ENCODE measurements at places on chromosomes 3 and 15.

DNA sequence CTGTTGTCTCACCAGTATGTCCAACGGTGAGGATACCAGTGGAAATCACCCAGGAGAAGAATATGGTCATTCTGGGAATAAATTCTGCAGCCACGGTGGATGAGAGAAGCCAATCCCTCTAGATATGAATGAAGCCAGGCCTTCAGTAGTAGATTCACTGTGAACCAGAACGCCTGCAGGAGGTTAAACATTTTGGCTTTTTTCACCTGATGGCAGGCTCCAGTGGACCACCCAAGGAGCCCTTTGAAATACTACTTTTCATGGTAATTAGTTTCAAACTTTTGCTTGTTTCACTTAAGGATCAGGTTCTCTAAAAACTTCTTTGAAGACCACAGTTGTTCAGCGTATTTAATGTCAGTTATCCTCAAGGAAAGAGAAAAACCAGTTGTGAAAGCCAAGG, 353.4 kb downstream of the RORA start:
- DNase-seq = no peak

DNA sequence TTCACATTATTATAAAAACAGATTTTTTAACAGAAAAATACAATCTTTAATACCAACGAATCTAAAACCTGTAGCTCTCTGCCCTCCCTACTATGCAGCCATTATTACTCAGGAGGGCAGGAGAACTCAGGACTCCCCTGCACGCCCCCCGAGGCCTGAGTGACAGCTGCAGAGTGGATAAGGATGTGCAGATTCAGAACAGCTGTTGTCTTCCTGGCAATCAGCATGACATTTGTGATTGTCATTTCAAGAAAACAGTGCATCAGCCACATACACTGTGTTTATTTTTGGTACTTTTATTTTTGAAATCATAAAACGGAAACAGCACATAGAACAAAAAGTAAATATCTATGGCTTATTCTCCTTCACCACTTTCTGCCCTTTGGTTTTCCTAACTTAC, 450.8 kb downstream of the OCA2 start:
- DNase-seq = no peak

DNA sequence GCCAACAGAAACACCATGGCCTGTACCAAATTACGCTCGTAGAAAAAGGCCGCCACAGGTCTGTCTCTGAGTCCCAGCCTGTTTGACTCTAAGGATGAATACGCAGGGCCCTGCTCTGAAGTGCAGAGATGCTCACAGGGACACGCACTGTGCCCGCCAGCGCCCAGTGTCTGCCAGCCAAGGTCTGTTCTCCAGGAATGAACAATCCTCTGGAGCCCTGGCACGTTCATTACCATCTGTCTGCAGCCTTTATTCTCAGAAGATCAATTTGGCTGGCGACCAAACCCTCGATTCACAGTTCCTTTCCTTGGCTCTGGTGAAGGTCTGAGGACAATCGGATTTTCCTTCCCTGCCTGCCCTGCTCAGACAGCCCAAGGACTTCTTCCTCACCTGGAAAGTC, 66.3 kb downstream of the NIPA2 start:
- DNase-seq = no peak

DNA sequence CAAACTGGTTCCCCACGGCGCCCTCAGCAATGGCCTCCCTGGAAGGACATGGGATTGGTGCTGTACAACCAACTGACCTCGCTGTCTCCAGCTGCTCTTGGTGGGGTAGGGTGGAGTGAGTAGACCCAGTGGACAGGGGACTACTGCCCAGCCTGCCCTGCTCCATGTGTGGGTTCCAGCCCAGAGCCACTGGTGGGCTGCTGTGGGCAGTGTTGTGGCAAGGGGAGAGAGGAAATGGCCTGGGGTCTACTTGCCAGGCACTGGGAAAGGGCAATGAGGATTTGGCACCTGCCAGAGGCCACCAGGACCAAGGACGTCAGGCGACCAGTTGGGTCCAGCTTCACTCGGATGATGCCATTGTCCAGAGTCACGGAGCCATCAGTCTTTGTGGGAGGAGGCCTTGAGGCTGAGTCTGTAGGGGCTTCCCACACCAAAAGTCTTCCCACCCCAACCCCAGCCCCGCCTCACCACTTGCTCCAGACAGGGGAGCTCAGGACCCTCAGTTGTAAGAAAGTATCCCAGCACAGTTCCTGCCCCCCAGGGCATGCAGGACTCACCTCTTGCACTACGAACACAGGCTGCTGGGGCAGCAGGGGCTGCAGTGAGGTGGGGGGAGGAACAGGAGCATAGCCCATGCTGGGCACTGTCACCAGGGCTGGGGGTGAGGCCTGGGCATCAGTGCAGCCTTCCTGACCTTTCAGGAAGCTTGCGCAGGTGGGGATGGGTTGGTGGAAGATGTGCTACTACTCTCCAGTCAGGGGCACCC, 9.5 kb downstream of the MAN2C1 start:
- no peak for DNase-seq

GRCh38 chr3:29972320-29972993, 633.9 kb upstream of the TGFBR2 start:
- DNase-seq = no peak

GRCh38 chr3:13280811-13281506, 139.2 kb downstream of the NUP210 start:
- peak; percentile 55 for DNase-seq

DNA sequence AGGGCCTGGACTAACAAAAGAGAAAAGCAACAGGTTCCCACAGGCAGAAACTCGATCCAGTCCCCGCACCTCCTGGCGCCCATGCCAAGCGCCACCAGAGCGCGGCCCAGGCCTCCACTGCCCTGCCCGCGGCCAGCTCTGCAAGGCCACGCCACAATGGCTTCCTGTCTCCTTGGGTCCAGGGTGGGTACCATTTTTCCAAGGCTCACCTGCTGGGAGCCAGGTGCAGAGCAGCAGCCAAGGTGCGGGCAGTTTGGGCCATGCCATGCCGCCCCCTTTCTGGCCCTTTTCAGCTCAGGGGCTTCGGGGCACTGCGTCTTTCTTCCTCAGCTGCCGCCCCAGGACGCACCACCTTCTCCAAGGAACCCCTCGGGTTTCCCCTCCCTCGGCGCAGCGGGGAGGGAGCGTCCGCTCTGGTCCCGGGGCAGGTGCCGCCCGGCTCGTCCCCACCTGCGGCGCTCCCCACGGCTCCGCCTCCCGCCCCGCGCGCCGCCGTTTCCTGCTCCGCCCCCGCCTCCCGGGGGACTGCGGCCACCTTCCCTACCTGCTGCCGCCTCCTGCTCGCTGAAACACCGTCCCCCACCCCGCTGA, at the start of gene ILDR1:
ILDR1 (minus strand) TSS at position 437 of the 591 bp plus-strand sequence; CDS start at position 267, 170 bp downstream.
- no peak for DNase-seq

GRCh38 chr3:17935222-17935621, 192.8 kb upstream of the TBC1D5 start:
- no peak for DNase-seq

DNA sequence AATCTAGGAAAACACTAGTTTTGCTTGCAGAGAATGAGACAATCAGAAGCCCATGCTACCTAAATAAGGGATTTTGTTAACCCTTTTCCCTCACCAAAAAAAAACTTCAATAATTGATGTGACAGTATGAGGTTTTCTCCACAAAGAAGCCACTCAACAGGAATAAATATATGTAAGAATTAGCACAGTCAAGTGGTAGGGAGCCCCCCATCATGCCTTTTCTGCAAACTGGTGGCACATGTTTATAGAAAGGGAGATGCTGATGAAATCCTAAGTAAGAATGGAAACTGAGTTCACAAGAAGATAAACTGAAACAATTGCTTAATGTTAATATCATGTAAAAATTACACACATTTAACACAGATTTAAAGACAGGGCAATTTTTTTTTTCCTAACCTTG, 51.0 kb downstream of the PHC3 start:
- peak; percentile 6 for DNase-seq

GRCh38 chr3:110727056-110727455, 344.6 kb upstream of the NECTIN3 start:
- DNase-seq = no peak

- no peak for DNase-seq
Observed at GRCh38 chr15:58544756-58545155, 113.0 kb downstream of the LIPC start.

DNA sequence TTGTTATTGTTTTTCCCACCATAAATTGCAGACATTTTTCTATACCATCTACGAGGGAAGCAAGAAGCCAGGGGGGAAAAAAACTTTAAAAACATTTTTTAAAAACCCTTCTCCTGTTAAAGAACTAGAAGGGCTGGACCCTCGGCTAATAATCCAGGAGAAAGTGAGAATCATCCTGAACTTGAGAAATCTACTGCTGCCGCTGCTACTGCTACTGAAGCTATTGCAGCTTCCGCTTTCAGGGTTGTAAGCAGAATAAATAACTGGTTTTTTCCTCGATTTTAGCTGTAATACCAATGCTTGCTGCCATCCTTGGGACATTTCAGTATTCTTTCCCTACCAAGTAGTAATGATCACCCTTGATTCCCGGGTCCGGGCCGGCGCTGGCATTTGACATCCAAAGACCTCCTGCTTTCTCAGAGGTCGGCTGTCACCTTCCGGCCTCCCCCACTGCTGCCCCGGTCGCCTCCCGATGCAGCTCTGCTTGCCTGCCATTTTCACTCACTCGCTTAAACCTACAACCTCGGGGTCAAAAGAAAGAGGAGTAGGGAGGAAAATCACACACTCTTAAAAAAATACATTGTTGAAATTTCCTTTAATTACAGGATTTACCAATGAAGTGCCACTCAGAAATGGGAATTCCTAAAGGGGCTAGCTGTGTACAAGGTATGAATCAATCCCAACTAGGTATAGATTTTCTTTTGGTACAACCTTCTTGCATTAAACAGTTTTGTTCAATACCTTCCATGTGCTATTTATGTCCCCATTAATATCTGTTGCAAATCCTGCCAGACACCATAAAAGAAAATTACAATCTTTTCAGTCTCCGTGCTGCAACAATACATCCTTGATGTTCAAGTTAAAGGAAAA, 674 bp upstream of the MECOM start:
- DNase-seq = no peak

DNA sequence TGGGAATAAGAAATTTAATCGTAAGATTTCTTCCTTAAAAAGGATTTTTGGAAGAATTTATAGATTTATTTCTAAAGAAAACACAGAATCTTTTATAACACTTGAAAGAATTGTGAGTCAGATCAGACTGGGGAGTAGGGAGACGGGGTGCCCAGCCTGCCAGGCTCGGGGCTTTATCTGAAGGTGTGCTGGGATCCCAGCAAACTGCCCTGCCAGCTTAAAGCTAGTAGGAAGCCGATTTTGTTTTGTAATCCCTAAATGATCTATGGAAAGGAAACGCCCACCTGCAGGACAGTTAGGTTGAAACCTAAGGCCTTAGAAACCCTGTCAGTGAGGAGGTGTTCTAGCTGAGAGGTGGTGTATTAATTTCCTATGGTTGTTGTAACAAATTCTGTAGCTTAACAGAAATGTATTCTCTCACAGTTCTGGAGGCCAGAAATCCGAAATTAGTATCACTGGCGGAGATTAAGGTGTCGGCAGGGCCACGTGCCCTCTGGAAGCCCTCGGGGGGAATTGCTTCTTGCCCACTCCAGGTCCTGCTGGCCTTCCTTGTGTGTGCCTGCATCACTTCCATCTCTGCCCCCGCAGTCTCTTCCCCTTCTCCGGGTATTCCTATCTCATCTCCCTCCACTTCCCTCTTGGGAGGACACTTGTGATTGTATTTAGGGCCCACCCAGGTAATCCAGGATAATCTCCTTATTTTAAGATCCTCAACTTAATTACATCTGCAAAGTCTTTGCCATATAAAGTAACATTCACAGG, 19.3 kb upstream of the RAB6B start:
- no peak for DNase-seq

DNA sequence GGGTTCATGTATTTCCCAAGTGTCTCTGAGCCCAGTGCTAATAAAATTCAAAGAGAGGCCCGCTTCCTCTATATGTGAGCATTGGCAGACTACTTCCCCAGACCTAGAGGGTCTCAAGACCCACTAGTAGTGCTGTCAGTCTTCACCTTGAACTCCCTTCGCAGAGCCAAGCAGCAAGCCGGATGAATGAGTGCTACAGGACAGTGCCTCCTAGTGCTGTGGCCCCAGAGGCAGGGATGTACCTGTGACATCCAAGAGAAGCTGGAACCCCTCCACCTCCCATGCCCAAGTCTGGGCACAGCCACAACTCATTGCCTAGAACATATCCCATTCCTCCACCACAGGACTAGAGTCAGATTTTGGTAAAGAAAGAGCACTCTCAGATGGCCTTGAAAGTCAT, 37.2 kb upstream of the MASP1 start:
- DNase-seq = no peak

- DNase-seq = no peak
Observed at GRCh38 chr3:35616346-35616745, 23.0 kb upstream of the ARPP21 start.

DNA sequence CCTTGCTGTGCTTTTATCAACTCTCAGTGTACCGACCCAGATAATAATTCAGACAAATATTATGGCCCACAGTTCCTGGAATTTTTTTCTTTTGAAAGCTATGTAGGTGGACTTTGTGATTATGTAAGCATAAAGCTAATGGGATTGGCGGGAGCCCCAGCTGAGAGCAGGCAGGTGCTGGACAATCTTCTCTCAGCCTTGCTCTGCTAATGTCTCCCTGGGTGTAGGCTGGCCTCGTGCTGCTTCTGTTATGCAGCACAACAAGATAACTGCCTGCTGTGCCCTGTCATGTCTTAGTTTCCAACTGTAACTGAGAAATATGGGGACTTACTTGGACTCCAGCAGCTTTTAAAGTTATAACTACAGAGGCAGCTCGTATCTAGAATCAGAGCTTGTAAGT, 415.0 kb downstream of the PDCD6IP start:
- no peak for DNase-seq

GRCh38 chr3:183378951-183379350, 49.5 kb downstream of the MCF2L2 start:
- DNase-seq = no peak

DNA sequence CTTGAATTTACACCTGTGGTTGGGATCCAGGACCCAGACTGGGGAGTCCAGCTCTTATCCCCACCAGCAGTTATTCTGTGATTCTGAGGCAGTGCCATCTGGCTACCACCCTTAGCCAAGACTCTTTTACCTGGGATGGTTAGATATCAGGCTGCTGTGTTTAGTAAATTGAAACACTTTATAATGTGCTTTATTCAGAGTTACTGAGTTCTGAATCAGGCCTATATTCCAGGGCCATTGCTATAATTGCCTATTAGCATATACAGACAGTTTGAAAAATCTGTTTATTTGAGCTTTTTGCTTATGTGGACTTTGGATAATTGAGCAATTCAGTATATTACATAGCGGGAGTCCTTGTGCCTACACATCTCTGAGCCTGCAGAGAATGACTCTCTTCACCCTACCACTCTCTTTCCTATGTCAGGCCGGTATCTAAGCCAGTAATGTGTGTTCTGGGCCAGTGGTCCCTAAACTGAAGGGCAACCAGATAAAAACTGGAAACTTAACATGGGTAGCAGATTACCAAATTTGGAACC, 45.4 kb upstream of the TRAK1 start:
- no peak for DNase-seq

- DNase-seq = no peak
Observed at GRCh38 chr3:104257486-104257885, 1109.2 kb upstream of the ALCAM start.

- DNase-seq = no peak
Observed at GRCh38 chr3:170868577-170869238, 1.3 kb downstream of the RPL22L1 start.

DNA sequence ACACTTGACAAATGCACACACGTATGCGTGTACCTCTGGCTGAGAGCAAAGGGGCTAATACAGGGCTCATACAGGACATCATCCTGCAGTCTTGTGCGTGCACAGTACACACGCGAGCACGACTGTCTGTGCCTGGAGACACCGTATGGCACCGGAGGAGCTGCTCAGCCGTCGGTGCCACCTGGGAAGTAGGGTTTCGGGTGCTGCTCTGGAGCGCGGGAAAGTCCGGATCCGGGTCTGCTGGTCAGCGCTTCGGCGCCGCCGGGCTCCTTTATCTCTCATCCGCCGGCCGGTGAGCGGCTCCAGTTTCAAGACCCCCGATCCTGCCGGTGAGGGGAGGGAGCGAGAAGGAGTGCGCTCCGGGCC, 9.3 kb downstream of the FOXL2 start:
- DNase-seq = no peak
